ENCODE measurements at places on chromosomes 1 and 21. TPM values are rescaled to one million over a fixed set of nuclear protein-coding genes. Genes with fewer than 3 reads are reported as not detected.
A peak's percentile ranks its signal among the peaks of the same experiment; 100 is the strongest.

DNA sequence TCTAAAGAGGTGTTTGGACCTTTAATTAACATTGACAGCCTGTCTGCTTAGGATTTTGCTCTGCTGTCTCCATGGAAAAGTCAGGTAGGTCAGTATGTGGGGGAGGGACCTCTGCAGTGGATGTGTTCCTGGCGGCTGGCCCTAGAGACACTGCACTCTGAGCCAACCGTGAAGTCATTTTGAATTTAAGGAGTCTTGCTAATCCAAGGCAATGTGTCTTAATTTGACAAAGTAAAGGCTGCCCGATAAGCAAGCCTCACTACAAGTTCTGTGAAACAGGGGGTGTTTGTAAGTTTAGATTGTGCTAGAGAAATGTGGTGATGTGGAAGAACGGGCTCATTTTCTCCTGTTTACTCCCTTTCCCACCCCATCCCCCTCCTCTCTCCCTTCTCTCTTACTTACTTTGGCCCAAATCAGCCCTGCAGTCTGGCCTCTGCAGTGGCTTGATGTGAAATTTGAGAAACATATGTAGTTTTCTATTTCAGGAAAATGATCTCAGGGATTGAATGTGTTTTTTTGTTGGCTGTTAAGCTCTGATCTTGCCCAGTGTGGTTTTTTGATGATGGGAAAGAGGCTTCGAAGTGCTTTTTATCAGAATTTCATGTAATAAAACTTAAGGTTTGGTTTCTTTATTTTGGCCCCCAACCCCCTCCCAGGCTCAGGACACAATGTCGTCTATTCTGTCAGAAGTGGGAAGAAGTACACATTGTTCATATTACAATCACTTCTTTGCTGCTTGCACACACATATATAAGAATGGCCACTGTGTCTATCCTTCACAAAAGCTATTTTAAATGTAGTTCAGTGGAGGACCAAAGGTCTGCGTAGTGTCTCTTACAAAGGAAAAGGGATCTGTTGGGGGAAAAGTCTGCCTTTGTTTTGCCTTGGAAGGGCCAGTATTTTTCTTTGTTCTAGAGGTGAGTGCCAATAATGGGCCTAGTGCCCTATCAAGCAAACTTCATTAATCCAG, 96.6 kb downstream of the FGGY start:
- peak; percentile 95 for ATAC-seq

- no peak for ATAC-seq
These were observed 125.3 kb upstream of the GREM2 start for GRCh38 chr1:240737298-240737697.

DNA sequence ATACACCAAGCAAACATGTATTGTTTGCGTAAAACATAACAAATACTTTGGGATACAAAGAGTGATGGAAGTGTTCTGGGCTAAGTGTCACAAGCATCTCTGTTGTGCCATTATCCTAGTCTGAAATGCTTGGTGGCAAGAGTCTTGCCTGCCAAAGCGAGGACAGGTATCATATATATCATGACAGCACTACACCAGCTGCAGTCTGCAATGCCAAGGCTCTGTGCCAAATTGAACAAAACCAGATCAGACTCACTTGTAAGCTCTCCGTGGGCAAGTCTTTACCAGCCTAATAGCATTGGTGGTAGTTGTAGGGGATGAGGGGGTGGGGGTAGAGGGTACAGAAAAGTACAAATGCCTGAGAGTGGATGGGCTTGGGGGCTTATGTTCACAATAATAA, 119.2 kb downstream of the RWDD3 start:
- no peak for ATAC-seq

- no peak for ATAC-seq
These were observed 15.1 kb downstream of the PTPN22 start for GRCh38 chr1:113856401-113856790.

The KCNK2 gene
- 1.1 TPM for total RNA-seq

The ASTN1 gene
- 2.5 TPM for total RNA-seq

- ATAC-seq, result no peak
These were observed 401.5 kb downstream of the PTPRC start for GRCh38 chr1:199040076-199040905.

The PLA2G2C gene
- not detected for total RNA-seq

DNA sequence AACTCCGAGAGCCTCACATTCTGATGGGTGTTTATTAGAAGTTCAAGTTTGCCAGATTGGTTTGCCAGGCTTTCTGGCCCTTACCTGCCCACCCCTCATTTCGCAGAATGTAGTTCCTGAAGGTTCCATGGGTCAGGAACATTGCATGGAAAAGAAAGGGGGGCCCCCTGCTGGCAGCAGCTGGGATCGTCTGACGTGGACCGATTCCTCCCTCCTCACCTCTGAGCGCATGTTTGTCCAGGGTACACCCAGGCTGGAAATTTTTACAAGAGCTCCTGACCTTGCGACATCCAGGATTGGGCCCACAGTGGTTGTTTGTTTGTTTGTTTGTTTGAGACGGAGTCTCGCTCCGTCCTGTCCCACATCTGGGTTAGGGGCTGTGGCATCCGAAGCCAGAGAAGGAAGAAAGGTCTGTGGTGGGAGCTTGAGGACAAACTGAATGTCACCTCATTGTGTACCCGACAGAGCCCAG, 126.0 kb upstream of the TMEM51 start:
- ATAC-seq, result peak; percentile 63

DNA sequence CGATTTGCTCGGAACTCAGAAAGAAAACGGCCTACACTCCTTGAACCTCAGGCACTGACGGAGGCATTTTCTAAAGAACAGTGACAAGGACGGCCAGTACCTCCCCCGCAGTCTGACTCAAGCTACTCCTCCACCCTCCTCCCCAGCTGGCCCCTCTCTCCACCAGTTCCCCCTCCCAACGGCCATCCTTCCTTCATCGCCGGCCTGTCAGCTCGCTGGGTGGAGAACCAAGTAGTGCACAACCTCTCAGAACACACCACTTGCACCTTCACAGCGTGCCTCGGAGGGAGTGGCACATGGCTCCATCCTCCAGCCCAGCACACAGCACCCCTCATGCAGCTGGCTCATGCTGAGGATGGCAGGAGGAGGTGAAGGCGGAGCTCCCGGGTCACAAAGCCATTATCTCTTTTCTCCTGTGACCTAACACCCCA, 58.8 kb downstream of the TOR1AIP2 start:
- ATAC-seq, result no peak

GRCh38 chr1:201778279-201779065, 50.5 kb upstream of the IPO9 start:
- peak; percentile 71 for ATAC-seq

DNA sequence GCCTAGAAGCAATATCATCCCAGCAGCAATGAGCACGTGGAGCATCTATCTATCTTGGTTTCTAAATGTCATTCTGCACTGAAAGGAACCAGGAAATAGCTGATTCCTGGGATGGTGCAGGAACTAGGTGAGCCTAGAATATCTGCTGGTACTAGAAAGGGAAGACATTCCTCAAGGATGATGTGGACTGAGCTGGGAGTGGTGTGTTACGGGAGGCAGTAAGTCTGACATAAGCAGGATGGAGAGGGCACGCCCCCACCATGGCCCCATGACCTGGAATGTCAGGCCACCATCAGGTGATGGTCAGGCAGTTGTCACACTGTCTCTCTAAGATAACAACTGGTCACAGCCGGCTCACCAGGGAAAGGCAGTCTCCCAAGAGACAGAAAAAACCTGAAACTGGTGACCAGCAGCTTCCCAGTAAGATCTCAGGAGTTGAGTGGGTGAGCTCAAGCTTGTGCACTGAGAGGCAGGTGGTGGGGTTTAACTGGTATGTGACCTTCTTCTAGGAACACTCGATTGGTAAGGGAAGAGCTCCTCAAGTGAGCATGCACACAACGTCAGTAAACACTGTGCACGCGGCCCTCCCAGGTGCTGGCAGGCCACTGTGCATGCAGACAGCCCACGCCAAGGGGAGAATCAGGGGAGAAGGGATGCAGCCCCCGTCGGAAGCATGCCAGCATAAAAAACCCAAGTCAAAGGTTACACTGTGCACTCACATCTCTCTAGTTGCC, 148.7 kb downstream of the ADSS2 start:
- no peak for ATAC-seq

The PHLDA3 gene
- total RNA-seq, result 75.9 TPM

- ATAC-seq, result no peak
These were observed 32.7 kb upstream of the SYCP1 start for GRCh38 chr1:114821978-114822377.

DNA sequence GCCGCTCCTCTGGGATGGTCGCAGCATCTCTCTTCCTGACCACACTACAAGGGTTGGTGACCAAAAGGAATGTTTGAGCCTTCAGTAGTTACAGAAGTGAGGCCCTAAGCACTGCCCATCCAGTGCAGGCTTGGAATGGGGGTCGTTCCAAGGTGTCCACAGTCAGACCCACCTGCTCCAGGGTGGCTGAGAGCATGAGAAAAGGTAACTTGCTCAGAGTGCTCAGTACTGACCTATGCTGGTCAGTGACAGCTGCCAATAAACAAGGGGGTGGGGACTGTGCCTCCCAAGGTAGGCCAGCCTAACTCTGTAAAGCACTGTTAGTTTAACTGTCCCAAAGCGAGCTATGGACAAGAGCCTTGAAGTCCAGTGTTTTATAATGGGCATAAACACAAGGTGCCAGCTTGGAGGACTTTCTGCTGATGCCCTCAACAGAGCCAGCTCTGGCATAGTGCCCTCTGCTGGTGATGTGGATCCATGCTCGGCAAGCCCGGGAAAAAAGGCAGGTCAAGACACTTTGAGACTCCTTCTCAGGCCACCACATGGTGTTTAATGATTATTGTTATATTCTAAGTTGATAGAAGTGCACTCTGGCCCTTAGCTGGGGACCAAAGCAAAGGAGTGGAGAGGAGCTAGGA, 78.1 kb upstream of the DNAH14 start:
- ATAC-seq, result no peak

GRCh38 chr21:33151941-33152731, 77.6 kb upstream of the IFNAR2 start:
- no peak for ATAC-seq

The S100A2 gene
- 2.7 TPM for total RNA-seq

DNA sequence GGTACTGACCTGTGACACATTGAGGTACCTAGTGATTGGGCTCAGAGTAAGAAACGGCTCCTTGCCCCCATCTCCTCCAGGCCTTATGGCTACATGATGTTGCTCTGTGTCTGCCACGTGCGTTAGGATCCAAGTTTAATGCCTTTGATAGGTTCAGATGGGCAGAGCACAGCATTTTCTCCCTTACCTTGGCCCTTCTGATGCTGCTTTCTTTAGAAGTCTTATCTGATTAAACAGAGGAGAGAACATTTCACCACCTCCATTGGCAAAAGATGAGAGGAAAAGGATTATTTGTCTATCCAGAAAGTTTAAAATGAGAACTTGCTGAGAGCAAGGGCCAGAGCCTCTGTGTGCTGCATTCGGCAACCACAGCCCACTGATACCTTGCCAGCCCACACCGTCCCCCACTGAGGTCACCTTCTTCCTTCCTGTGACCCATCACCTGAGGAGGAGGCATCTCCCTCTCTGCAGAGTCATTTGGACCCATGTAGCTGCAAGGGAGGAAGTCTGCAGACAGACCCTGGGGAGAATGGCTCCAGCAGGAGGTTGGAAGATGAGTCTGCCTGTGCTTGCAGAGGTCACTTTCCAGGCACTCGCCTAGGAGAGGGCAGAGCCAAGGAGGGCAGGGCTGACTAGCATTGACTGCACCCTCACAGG, 16.7 kb downstream of the SHISA4 start:
- ATAC-seq, result no peak

DNA sequence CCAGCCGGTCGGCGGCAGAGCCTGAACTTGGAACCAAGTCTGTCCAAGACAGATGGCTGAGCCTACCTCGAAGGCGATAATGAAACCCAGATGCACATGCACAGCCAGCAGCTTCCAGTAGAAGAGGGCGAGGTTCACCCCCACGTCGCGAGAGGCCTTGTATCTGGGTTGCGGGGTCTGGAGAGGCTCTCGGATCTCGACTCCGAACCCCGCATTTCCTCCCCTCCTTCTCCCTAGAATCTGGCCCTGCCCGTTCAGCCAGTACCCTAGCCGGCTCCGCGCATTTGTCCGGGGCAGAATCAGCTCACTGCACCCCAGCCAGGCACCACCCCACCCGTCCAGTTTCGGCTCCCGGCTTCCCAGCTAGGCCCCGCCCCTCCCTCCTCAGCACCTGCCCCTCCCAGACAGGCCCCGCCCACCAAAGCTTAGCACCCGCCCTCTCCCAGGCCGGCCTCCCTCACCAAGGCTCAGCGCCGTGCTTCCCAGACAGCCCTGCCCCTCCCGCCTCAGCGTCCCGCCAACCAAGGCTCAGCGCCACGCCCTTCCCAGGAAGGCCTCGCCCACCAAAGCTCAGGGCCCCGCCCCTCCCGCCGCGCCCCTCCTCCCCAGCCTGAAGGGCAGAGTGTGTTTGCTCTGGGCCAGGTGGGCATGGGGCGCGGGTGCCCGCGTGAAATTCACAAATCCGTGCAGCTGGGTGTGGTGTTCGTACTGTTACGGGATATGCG, 4.8 kb upstream of the ARHGEF19 start:
- peak; percentile 98 for ATAC-seq

DNA sequence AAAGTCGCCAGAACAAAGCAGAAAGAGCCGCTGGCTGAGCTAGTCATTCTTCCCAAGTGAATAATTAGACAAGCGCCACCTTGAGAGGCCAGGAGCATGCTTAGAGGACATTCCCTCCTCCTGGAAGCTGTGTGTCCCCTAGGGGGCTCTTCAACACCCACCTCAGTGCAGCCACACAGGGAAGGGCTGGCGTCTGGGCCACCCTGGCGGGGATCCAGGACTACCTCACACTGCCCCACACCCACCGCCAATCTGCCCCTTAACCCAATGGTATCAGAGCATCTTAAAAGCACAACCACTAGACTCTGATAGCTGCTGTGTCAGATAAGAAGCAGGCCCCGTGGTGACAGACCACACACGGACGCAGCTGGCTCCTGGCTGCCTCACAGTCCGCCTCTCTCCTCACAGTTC, 24.9 kb downstream of the SETD4 start:
- no peak for ATAC-seq

DNA sequence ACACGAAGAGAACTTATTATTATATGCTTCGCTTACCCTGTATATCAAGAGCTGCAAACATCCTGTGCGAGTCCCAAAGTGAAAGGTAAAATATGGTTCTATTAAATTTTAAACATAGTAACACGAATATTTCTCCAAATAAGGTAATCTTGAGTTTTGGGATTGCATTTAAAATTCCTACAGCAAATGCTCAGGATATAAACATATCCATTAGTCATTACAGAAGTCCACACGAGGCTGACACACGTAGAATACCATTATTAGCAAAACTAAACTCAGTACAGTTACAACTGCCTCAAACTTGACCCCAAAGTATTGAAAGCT, 282 bp upstream of the LYPLAL1 start:
- no peak for ATAC-seq

GRCh38 chr1:201422026-201422425, 496 bp upstream of the TNNI1 start:
- no peak for ATAC-seq

The COL8A2 gene
- 57.8 TPM for total RNA-seq

- no peak for ATAC-seq
These were observed 47.5 kb upstream of the ITPKB start for GRCh38 chr1:226786550-226786949.

The COL9A2 gene
- total RNA-seq, result 12.0 TPM

The DDR2 gene
- 167 TPM for total RNA-seq

The LRRC71 gene
- not detected for total RNA-seq

GRCh38 chr1:233904633-233905415, at the start of gene SLC35F3:
TSS of gene SLC35F3 (plus strand) at chr1:233904676.
- ATAC-seq, result peak; percentile 16

Data from gastroesophageal sphincter (tissue), 4 donors.